Activated naive CD4-positive, alpha-beta T cell (primary cell): ENCODE measurements at places on chromosomes 6 and 20.

GRCh38 chr6:159252955-159253508 is 83.8 kb downstream of the FNDC1 start:
- DNase-seq, result no peak

DNA sequence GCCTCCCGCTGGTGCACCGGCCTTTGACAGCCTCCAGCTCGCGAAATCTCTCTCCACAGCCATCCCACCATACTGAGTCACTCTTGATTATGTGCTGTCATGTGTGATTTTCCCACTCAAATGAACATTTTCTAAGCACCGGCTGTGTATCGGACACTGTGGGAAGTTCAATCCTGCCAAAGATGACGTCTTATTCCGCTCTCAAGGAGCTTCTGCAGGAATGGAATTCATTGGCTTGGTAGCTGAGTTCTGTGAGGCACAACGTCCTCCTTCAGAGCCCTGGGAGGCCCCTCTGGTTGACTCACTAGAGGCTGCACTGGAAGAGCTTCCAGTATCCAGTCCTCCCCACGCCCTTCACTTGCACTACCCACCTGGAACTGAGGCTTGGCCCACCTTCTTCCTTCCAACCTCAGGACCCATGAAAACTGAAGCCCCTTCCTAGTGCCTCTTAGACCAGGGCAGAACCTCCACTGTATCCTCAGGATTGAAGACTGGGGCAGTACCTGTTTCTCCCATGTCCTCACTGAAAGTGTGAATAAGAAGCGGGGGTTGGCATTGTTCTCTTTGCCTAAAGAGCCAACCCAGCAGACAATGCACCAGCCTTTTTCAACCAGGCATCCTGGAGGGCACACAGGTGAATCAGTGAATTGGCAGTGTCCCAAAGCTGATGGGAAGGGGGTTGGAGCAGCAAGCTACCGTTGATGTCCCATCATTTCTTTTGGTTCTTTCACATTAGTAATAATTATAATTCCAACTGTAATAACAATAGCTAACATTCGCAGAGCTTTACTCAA is 1.7 kb downstream of the UNC5CL start:
- DNase-seq, result no peak

- DNase-seq, result no peak
Observed at GRCh38 chr20:22404419-22405170, 179.8 kb downstream of the FOXA2 start.

DNA sequence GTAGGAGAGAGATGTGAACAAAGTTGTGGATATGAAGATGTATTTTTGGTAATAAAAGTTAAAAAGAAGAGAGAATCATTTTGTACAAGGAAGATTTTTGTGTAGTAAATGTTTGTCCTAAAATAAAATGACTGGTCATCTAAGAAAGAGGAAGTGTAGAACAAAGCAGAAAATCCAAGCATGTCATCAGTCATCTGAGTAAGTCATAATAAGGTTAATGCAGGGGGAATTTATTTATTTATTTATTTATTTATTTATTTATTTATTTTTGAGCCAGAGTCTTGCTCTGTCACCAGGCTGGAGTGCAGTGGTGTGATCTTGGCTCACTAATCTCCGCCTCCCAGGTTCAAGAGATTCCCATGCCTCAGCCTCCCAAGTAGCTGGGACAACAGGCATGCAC is 15.7 kb upstream of the CGA start:
- no peak for DNase-seq

DNA sequence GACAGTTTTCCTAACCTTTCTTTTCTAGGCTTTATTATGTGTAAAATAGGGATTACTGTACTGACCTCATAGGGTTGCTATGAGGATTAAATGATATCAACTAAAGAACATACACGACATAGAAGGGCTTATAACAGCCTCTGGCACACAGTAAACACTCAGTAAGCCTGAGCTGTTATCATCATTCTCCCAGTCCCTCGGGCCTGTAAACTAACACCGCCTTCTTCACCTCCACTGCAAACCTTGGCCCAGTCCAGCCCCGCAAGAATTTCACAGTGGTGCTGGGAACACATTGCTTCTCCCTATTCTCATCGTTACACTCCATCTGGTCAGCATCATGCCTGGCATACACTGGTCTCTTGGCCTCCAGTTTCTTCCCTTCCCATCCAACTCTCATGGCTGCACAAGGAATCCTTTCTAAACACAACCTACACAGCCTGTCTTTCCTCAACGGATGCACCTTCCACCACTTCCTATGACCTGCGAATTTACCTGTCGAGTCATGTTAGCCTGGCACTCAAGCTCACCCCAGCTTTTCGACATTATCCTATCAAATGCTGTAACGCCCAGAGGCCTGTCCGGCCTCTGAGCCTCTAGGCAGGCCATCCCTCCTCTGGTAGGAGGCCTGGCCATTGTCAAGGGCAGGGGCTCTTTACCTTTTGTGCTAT is 92.1 kb downstream of the FYN start:
- DNase-seq, result no peak

DNA sequence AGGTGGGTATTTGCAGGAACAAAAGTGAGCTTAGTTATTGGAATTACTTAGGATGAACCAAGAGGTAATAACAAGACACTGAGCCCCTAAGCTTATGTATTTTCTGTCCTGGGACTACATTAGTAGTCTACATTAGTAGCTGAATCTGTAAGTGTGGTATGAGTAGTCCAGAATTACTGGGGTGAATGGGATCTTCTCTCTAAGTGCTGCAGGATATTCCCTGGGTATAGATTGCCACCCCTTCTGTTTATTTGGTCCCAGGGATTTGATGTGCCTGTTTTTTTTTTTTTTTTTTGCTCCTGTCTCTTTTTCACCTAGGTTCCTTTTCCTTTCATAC is 5.9 kb downstream of the CD2AP start:
- no peak for DNase-seq

- DNase-seq, result no peak
Observed at GRCh38 chr6:113221850-113222249, 635.3 kb upstream of the MARCKS start.
